ENCODE measurements at places on chromosomes 13 and 19.

DNA sequence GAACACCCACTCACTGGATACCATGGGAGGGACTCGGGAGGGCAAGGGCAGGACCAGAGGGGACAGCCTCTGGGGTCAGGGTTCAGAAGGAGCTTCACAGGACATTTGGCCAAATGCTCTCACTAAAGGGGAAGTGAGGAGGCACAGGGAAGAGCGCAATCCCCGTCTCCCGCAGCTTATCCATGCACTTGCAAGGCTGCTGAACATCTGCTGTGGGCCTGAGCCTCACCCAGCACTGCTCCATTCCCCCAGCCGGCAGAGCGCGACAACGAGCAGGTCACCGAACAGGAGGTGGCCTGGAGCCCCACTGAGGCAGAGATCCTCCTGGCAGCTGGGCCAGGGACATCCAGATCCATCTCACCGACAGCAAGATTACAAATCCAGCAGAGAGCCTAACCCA lies 23.3 kb downstream of the ELAVL1 start:
- DNase-seq, result no peak

GRCh38 chr13:97220151-97220900 lies 1.8 kb upstream of the MBNL2 start:
- DNase-seq, result no peak

- no peak for DNase-seq
Measured at GRCh38 chr13:103067751-103068555, 1.7 kb upstream of the SLC10A2 start.

GRCh38 chr19:21765151-21765550 lies 2.2 kb downstream of the ZNF100 start:
- peak; percentile 6 for DNase-seq

- no peak for DNase-seq
Measured at GRCh38 chr19:46460981-46461380, 10.4 kb downstream of the PNMA8A start.

DNA sequence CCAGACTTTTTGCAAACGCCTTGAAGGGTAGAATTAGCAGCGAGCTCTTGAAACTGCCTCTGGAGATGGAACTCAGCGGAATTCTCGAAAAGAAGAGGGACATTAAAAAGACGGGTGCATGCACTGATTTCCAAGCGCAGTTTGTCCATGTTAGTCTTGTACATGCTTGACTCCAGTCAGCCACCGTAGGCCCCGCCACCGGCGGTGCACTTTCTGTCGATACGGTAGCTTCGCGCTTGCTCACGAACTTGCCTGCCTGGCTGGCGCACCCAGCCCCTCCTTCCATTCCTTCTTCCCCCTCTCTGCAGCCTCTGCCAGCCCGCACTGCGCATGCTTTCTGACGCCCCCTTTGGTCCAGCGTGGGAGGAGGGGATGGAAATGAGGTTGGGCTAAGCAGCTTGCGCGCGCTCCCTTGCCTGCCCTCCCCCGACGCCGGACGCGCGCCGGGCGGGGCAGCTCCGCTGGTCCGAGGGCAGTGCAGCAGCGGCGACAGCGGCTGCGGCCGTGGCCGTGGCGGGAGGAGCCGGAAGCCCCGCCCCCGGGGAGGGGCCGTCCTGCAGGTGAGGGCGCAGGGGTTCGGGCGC lies at the start of gene ZNF575:
ZNF575 (plus strand) TSS at position 227 of the 584 bp plus-strand sequence. CDS start 1,235 bp downstream, outside the sequence.
- peak; percentile 80 for DNase-seq

GRCh38 chr13:59299584-59299983 lies 864.1 kb downstream of the DIAPH3 start:
- DNase-seq, result no peak

DNA sequence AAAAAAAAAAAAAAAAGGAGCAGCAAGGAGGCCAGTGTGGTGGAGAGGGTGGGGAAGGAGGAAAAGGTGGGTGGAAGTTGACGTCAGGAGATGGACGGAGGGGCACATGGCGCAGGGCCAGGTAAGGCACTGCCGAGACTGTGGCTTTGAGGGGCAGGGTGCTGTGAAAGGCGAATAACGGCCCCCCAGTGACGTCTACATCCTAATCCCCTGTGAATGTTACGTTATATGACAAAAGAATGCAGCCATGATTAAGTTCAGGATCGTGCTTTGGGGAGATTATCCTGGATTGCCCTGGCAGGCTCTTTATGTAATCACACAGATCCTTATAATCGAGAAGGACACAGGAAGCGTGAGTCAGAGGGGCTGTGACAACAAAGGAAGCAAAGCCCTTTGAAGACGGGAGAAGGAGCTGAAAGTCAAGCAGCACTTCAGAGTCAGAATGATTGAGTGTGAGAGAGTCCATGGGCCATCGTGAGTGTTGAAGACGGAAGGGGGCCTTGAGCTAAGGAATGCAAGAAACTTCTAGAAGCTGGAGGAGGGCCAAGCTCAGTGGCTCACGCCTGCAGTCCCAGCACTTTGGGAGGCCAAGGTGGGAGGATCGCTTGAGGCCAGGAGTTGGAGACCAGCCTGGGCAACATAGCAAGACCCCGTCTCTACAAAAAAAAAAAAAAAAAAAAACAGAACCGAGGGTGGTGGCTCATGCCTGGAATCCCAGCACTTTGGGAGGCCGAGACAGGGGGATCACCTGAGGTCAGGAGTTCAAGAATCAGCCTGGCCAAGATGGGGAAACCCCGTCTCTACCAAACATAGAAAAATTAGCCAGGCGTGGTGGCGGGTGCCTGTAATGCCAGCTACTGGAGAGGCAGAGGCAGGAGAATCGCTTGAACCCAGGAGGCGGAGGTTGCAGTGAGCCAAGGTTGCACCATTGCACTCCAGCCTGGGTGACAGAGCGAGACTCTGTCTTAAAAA lies 13.8 kb upstream of the CEACAM16 start:
- DNase-seq, result no peak

DNA sequence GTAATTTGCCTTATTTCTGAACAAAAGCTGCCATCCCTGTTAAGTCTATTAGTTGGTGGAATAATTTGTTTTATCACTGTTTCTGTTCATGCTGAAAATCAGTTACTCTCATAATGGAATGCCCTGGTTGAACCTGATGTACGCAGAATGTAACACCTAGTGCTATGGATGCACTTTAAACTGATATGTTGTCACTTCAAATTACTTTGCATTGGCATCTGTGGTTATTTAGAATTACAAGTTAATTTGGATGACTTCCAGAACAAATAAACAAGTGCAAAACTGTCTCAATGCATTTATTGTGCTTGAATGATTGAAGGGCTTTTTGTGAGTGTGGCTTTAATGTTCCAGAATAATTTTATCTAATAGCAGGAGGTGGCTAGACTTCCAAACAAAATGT lies 368.2 kb upstream of the SLITRK5 start:
- no peak for DNase-seq

GRCh38 chr19:41476583-41476982 lies 33.6 kb downstream of the ERICH4 start:
- no peak for DNase-seq

DNA sequence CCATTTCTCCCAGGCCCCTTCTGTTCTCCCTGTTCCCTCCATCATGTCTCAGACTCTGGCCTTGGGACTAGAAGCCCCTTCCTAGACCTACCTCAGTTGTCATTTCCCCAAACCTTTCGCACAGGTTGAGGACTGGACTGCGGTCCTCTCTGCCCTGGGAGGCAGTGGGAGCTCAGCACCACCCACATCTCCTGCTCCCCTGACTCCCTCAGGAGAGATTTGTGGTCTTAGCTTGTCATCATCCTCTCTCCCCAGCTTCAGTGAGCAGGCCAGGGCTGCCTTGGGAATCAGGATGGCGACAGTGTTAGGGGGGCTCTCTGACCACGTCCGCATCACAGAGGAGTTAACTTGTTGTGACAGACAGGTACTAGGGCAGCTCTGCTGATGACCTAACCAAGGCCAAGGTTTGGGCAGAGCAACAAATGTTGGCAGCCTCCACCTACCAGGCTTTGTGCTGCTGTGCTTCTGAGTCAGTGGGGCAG lies 25.6 kb upstream of the RNF17 start:
- DNase-seq, result no peak

GRCh38 chr13:77698201-77699058 lies 943 bp downstream of the SLAIN1 start:
- peak; percentile 42 for DNase-seq

DNA sequence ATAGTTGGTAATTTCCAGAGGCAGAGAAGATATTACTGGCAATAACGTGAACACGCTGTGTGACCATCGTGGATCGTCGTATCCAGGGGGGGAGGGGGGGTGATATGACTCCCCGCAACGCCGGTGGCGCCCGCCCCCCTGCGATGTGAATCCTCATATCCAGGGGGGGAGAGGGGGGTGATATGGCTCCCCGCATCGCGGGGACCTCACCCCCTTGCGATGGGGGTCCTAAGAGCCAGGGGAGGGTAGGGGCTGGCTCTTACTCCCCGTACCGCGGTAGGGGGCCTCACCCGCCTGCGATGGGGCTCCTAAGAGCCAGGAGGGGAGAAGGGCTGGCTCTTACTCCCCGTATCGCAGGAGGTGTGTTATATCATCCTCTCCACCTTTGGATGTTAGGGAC lies 31.3 kb upstream of the RGCC start:
- DNase-seq, result no peak

DNA sequence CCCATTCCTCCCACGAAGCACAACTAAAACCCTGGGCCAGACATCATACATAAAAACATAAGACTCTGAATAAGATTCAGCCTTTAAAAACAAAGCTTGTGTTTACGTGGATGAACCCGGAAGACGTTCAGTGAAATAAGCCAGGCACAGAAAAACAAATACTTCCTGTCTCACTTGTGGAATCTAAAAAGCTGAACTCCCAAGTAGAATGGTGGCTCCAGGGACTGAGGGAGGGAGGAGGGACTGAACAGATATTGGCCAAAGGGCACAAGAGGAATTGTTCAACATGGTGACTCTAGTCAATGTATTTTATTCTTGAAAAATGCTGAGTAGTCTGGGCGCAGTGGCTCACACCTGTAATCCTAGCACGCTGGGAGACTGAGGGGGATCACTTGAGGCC lies 35.7 kb upstream of the TPM4 start:
- DNase-seq, result no peak

DNA sequence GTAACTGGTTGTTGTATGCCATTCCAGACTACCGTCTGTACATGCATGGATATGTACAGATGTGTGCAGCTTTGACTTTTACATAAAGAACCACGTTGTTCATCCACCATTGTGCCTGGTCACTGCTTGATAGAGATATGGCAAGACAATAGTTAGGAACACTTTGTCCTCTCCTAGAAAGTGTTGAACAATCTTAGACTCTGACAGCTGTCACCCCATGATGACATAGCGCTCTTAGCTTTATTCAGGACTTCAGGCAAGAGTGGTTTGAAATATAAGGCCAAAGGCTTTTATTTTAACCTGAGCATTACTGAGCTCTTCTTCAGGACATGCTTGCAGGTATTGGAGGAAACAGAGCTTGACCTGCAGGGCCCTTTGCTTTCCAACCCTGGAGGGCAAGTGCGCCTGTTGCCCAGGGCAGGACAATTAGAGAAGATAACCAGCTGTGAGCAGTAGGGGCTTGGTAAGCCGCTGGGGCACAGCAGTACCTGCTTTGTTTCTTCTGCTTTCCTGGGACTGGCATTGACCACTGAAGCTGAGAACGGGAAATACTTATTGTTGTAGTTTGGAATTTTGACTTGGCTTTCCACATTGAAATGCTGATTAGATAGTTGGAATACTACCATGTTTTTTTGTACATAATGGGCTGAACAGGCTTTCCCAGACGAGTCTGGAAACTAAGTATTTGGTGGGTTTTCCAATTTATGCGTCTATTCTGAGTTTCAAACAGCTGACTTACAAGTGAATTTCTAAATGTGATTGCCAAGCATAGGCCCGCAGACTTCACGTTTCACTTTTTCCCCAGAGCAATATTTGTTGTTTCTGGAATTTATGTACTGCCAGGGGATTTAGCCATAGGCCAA lies 51.1 kb downstream of the GARRE1 start:
- no peak for DNase-seq

- peak; percentile 54 for DNase-seq
Measured at GRCh38 chr19:7917267-7918061, 2.7 kb upstream of the SNAPC2 start.

DNA sequence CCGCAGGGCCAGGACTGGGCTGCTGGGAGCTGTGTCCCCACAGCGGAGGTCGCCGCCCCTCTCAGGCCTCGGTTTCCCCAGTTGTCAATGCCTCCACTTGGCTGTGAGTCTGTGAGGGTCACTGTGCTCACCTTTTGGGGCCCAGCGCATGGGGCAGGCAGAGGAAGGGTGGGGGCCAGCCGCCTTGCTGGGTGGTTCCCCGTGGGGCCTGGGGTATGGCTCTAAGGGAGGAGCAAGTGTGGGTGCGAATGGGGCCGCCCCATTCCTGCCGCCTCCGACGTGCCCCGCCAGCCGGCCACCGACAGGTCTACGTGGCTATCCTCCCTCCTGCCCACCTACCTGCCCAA lies 800 bp upstream of the FGF22 start:
- DNase-seq, result no peak

DNA sequence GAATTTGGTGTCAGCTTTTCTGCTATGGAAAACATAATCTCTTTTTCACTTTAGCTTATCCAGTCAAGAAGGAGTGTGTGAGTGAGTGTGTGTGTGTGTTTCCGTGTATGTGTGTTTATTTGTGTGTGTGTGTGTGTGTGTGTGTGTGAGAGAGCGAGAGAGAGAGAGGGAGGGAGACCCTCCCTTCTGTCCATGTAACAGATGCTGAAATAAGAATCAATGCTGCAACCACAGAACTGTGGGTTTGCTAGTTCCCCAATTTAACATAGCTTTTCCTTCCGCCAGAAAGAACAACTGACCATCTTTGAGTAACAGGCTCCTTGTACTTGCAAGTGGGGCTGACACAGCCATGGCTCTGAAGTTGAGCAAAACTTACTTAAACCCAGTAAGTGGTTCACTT lies 5.2 kb downstream of the LCP1 start:
- DNase-seq, result no peak

DNA sequence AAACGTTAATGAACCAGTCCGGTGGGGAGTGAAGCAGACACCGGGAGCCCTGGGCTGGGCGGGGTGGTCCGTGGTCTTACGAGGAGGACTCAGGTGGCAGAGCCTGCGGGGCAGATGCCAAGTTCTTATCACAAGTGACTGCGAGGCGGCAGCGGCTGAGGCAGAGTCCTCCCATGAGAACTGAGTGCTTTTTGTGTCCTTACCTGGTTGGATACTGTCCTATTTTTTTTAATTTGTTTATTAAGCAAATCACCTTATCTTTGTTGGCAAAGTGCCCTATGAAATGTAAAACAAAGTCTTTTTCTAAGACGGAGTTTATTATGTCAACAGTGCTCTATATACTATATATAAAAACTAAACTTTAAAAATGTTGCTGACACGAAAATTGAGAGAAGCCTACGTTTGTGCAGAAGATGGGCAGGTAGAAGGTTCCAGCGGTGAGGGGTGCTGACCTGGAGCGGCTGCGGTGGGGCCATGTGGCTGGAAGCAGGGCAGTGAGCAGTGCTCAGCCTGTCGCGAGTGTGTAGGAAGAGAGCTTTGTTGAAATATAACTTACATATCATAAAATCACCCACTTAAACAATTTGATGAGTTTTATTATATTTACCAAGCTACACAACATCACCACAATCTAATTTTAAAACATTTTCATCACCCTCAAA lies 82.2 kb downstream of the ATP11A start:
- no peak for DNase-seq

DNA sequence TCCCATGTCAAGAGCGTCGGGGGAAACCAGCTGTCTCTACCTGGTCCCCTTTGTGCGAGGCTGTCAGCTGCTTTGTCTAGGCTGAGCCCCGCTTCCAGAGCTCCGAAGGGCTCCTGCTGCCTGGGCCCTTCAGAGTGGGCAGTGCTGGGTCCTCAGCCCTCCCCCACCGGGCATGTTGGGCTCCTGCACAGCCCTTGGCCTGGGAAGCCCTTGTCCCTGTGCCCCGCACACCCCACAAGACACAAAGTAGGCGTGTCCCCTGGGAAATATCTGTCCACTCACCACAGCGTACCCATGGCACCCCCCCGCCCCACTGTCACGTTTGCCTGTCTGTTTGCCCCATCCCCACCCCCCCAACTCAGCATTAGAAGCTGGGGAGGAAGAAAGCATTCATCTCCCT lies 39.6 kb upstream of the RANBP3 start:
- DNase-seq, result no peak
